ENCODE measurements at places on chromosomes 16 and 17. TPM values are rescaled to one million over a fixed set of nuclear protein-coding genes. Genes with fewer than 3 reads are reported as not detected.
A peak's percentile ranks its signal among the peaks of the same experiment; 100 is the strongest.

GRCh38 chr16:67255553-67256221 lies 6.9 kb downstream of the SLC9A5 start:
- H3K4me1 ChIP-seq = no peaks in the 10 kb centered on the region
- H3K27ac ChIP-seq = no peak overlapping the region
- no peak overlapping the region for H3K4me3 ChIP-seq
- DNase-seq = no peak

- H3K4me3 ChIP-seq = no peak overlapping the region
- H3K36me3 ChIP-seq = peaks cover 13% of the 10 kb centered on the region
- H3K27ac ChIP-seq = no peak overlapping the region
- H3K27me3 ChIP-seq = no peaks in the 10 kb centered on the region
These were observed 58.0 kb downstream of the PIGL start for GRCh38 chr17:16275024-16275423.

GRCh38 chr17:50837286-50837979 lies 2.0 kb downstream of the WFIKKN2 start:
- no peak overlapping the region for H3K4me3 ChIP-seq
- H3K4me1 ChIP-seq = no peaks in the 10 kb centered on the region
- no peaks in the 10 kb centered on the region for H3K36me3 ChIP-seq
- no peak for DNase-seq

Gene KRTAP4-1
- total RNA-seq = not detected

DNA sequence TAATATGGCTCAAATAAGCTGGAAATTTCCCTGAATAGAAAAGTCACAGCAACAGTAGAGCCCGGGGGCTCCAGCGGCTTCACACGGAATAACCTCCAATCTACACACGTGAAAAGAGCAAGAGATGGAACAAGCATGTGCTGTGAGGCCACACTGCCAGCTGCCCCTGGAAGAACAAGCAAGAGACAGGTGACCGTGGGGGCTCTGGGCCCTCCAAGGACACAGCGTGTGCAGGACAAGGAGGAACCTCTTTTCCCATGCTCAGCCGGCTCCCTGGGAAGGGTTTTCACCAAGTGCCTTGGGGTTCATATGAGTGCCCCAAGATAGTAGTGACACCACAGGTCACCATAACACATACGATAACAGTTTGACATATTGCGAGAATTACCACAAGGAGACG lies 110.2 kb upstream of the ZNF750 start:
- DNase-seq = no peak
- peaks cover 57% of the 10 kb centered on the region for H3K36me3 ChIP-seq
- no peak overlapping the region for H3K27ac ChIP-seq

- H3K4me1 ChIP-seq = peaks cover 85% of the 10 kb centered on the region
- peak overlapping the region; percentile 79 for H3K4me3 ChIP-seq
- H3K36me3 ChIP-seq = peaks cover 7% of the 10 kb centered on the region
- DNase-seq = peak; percentile 62
- H3K27me3 ChIP-seq = no peaks in the 10 kb centered on the region
These were observed 305.2 kb downstream of the SEC14L1 start for GRCh38 chr17:77445760-77446532.

DNA sequence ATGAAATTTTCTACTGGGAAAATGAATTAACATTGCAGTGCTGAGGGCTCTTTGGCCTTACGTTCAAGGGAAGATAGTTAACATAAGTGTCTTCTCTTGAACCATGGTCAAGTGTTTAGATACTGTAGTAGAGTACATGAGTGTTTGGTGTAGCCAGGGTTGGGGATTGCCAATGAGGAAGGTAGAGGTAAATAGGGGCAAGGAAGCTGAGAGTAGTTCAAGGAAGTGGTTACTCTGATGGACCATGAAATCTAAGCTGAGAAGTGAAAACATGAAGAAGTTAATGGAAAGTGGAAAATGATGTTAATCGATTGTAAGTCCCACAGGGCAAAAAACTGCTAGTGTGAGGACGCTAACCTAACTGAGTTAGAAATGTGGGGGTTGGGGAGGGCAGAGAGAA lies 249.6 kb upstream of the AXIN2 start:
- H3K27ac ChIP-seq = no peak overlapping the region
- peaks cover 3% of the 10 kb centered on the region for H3K27me3 ChIP-seq
- no peak overlapping the region for H3K4me3 ChIP-seq
- peaks cover 7% of the 10 kb centered on the region for H3K4me1 ChIP-seq
- DNase-seq = no peak

Gene NAGS
- total RNA-seq = 0.60 TPM

GRCh38 chr17:9144502-9145249 lies 123.4 kb downstream of the NTN1 start:
- no peaks in the 10 kb centered on the region for H3K4me1 ChIP-seq
- no peak overlapping the region for H3K27ac ChIP-seq
- no peak for DNase-seq
- peaks cover 6% of the 10 kb centered on the region for H3K27me3 ChIP-seq
- H3K4me3 ChIP-seq = no peak overlapping the region

Gene MAPT
- total RNA-seq = 0.64 TPM

Gene SRL
- not detected for total RNA-seq

Gene PRR35
- not detected for total RNA-seq

GRCh38 chr17:59756236-59756818 lies 48.9 kb downstream of the VMP1 start:
- H3K4me1 ChIP-seq = peaks cover 79% of the 10 kb centered on the region
- DNase-seq = no peak
- H3K27me3 ChIP-seq = no peaks in the 10 kb centered on the region
- peaks cover 28% of the 10 kb centered on the region for H3K36me3 ChIP-seq
- H3K4me3 ChIP-seq = peak overlapping the region; percentile 27

Gene TBC1D26
- not detected for total RNA-seq

DNA sequence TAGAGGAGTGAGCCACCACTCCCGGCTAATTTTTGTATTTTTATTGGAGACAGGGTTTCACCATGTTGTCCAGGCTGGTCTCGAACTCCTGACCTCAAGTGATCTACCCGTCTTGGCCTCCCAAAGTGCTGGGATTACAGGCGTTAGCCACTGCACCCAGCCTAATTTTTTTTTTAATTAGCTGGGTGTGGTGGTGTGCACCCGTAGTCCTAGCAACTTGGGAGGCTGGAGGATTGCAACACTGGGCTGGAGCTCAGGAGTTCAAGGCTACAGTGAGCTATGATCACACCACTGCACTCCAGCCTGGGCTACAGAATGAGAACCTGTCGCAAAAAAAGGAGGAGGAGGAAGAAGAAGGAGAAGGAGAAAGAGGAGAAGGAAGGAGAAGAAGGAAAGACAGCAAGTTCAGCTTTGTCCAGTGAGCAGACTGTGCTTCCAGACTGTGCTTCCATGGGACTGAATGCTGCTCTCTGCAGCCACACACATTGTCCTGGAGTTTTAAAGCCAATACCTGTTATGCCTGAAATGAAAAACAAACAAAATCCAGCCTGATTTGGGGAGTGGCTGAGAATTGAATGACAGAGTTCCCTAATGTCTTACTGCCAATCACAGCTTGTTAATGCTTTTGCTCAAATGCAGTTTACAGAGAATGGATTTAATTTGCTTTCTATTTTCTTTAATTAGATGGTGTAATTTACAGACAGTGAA lies 2.8 kb upstream of the TNFRSF13B start:
- peaks cover 4% of the 10 kb centered on the region for H3K27me3 ChIP-seq
- H3K4me3 ChIP-seq = no peak overlapping the region
- no peak for DNase-seq
- peaks cover 7% of the 10 kb centered on the region for H3K4me1 ChIP-seq
- no peak overlapping the region for H3K27ac ChIP-seq
- H3K36me3 ChIP-seq = no peaks in the 10 kb centered on the region

DNA sequence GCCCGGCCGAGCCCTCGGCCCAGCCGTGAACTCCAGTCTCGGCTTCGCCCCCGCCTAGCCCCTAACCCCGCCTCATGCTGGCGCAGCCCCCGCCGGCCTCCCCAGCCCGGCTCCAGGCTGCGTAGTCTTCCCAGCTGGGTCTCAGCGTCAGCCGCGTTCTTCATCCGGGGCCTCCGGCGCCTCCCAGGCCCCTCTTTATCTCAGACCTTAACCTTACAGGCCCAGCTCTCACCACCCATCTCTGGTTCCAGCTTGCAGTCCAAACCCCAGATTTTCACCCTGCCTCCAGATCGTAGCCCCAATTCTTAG lies at the start of gene PROCA1:
TSS of gene PROCA1 (minus strand) at position 166 of the 309 bp plus-strand sequence. CDS start 228 bp downstream, outside the sequence.
- no peak for DNase-seq
- peak within 1 kb of the TSS; percentile 92 for H3K27ac ChIP-seq
- H3K27me3 ChIP-seq = peaks cover 16% of the 10 kb centered on the region
- peaks cover 2% of the 10 kb centered on the region for H3K36me3 ChIP-seq

- no peaks in the 10 kb centered on the region for H3K27me3 ChIP-seq
- peak overlapping the region; percentile 96 for H3K27ac ChIP-seq
- DNase-seq = peak; percentile 64
These were observed 2.2 kb downstream of the CYTH1 start for GRCh38 chr17:78779850-78780249.

DNA sequence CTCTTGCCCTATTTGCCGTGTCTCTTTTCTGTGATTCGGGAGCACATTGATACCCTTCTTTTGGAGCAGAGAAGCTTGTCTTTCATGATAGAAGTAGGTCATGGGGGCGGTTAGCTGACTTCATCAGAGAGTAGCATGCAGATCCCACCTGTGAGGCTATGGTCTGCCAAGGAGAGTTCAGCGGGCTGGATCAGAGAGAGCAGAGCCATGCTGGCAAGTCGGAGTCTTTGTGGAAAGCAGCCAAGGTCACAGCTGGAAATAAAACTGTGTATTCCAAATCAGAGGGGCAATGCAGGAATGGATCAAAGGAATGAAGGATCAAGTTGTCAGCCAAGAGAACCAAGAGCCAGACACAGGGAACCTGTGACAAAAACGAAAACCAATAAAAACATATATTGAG lies 595.9 kb downstream of the WWOX start:
- no peak overlapping the region for H3K4me3 ChIP-seq
- no peaks in the 10 kb centered on the region for H3K36me3 ChIP-seq
- H3K27me3 ChIP-seq = no peaks in the 10 kb centered on the region

Gene LRRC46
- 0.70 TPM for total RNA-seq

DNA sequence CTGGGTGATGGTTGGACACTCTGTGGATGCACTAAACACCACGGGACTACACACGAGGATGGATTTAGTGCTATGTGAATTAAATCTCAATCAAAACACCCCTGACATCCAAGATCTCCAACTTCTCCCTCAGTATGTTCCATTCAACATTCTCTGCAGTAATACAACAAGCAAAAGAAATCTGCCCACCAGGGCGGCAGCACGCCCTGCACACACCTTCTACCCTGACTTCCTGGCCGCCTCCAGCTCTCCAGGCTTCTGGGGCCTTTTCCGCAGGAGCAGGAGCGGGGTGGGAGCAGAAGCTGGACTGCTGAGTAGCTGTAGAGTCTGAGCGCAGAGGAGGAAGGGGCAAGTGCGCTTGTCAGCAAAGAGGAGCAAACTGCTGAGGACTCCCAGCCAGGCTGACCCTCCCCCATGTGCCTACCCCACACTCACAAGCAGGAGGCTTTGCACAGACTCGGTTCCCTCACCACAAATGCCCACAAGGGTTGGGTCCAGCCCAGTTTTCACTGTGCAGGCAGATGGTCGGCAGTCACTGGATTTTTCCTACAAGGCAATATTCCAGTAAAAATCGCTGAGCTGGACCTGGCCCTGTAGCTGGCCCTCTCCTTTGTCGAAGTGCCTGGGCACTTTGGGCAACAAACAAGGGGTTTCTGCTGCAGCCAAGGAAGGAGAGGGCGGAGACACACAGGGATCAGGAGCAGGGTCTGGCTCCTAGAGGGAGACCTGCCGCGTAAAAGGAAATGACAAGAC lies 22.8 kb downstream of the ZDHHC7 start:
- peaks cover 6% of the 10 kb centered on the region for H3K4me1 ChIP-seq
- H3K36me3 ChIP-seq = peaks cover 21% of the 10 kb centered on the region

- H3K4me1 ChIP-seq = no peaks in the 10 kb centered on the region
- H3K27ac ChIP-seq = no peak overlapping the region
- no peak overlapping the region for H3K4me3 ChIP-seq
- DNase-seq = no peak
These were observed 35.8 kb upstream of the LHX1 start for GRCh38 chr17:36901506-36901905.

GRCh38 chr16:71746442-71747046 lies 22.0 kb upstream of the PHLPP2 start:
- peaks cover 5% of the 10 kb centered on the region for H3K4me1 ChIP-seq
- peaks cover 37% of the 10 kb centered on the region for H3K36me3 ChIP-seq
- no peaks in the 10 kb centered on the region for H3K27me3 ChIP-seq
- DNase-seq = no peak
- H3K4me3 ChIP-seq = no peak overlapping the region
- no peak overlapping the region for H3K27ac ChIP-seq

Gene NLRC3
- total RNA-seq = 21.8 TPM

GRCh38 chr16:19228052-19228451 lies 57.5 kb upstream of the CLEC19A start:
- H3K4me1 ChIP-seq = no peaks in the 10 kb centered on the region
- H3K4me3 ChIP-seq = no peak overlapping the region
- H3K27ac ChIP-seq = no peak overlapping the region
- H3K27me3 ChIP-seq = no peaks in the 10 kb centered on the region

- no peaks in the 10 kb centered on the region for H3K4me1 ChIP-seq
- H3K27ac ChIP-seq = no peak overlapping the region
- H3K36me3 ChIP-seq = peaks cover 2% of the 10 kb centered on the region
- no peak for DNase-seq
- no peak overlapping the region for H3K4me3 ChIP-seq
These were observed 526 bp upstream of the MFSD6L start for GRCh38 chr17:8799570-8800212.

GRCh38 chr16:20903116-20903898 lies 2.7 kb downstream of the LYRM1 start:
- peak overlapping the region; percentile 47 for H3K4me3 ChIP-seq
- DNase-seq = no peak
- H3K27ac ChIP-seq = no peak overlapping the region
- peaks cover 76% of the 10 kb centered on the region for H3K4me1 ChIP-seq

Gene PDIA2
- not detected for total RNA-seq

- H3K4me3 ChIP-seq = no peak overlapping the region
- H3K27me3 ChIP-seq = no peaks in the 10 kb centered on the region
These were observed 46.6 kb downstream of the PRPSAP2 start for GRCh38 chr17:18904482-18904881.

- H3K36me3 ChIP-seq = no peaks in the 10 kb centered on the region
- H3K4me1 ChIP-seq = no peaks in the 10 kb centered on the region
- no peaks in the 10 kb centered on the region for H3K27me3 ChIP-seq
- no peak overlapping the region for H3K4me3 ChIP-seq
These were observed 131.0 kb upstream of the NUDT7 start for GRCh38 chr16:77591347-77591746.

- H3K4me1 ChIP-seq = no peaks in the 10 kb centered on the region
- H3K27ac ChIP-seq = no peak overlapping the region
- no peak for DNase-seq
- H3K27me3 ChIP-seq = no peaks in the 10 kb centered on the region
These were observed 29.9 kb downstream of the PEMT start for GRCh38 chr17:17561408-17562145.

GRCh38 chr16:8173111-8173644 lies 417.1 kb downstream of the TMEM114 start:
- H3K36me3 ChIP-seq = no peaks in the 10 kb centered on the region
- H3K4me3 ChIP-seq = no peak overlapping the region
- H3K27ac ChIP-seq = no peak overlapping the region
- H3K4me1 ChIP-seq = no peaks in the 10 kb centered on the region

DNA sequence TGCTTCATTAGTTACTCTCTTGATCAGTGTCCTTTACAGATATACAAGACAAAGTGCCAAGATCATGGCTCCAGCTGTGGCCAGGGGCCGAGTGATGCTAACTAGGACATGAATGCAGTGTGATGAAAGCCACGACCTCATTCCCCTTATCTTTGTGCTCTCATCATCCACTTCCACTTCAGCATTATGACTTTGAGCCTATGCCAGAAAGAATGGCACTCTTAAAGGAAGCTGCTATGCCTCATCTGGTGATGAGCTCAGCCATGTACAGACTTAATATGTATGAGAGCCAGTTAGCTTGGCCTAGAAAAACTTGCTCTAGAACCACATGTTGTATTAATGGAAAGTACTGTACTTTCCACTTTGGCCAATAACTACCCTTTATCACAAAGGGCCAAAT lies 179.1 kb downstream of the TOX3 start:
- no peak overlapping the region for H3K4me3 ChIP-seq
- no peaks in the 10 kb centered on the region for H3K27me3 ChIP-seq
- H3K4me1 ChIP-seq = no peaks in the 10 kb centered on the region
- no peak for DNase-seq
- no peaks in the 10 kb centered on the region for H3K36me3 ChIP-seq
- H3K27ac ChIP-seq = no peak overlapping the region

Measured in activated T-helper 1 cell treated with anti-CD3 and anti-CD28 coated beads, Interleukin-12 subunit alpha, Interleukin-12 subunit beta, Interleukin-2, Interleukin-4 antibody, amounts not matched to agents 30 ng/mL and 10 ng/mL and 1 ng/mL, durations not matched to agents 14 hours and 24 hours and 36 hours (primary cell).